ENCODE measurements at places on chromosomes 11 and 22. TPM values are rescaled to one million over a fixed set of nuclear protein-coding genes. Genes with fewer than 3 reads are reported as not detected.

- no peak for DNase-seq
These were observed 9.8 kb upstream of the SPI1 start for GRCh38 chr11:47387944-47388696.

- no peak for DNase-seq
These were observed 1.3 kb upstream of the LIMK2 start for GRCh38 chr22:31210556-31211421.

GRCh38 chr22:29445508-29445907 is 7.1 kb downstream of the RFPL1 start:
- DNase-seq: no peak

DNA sequence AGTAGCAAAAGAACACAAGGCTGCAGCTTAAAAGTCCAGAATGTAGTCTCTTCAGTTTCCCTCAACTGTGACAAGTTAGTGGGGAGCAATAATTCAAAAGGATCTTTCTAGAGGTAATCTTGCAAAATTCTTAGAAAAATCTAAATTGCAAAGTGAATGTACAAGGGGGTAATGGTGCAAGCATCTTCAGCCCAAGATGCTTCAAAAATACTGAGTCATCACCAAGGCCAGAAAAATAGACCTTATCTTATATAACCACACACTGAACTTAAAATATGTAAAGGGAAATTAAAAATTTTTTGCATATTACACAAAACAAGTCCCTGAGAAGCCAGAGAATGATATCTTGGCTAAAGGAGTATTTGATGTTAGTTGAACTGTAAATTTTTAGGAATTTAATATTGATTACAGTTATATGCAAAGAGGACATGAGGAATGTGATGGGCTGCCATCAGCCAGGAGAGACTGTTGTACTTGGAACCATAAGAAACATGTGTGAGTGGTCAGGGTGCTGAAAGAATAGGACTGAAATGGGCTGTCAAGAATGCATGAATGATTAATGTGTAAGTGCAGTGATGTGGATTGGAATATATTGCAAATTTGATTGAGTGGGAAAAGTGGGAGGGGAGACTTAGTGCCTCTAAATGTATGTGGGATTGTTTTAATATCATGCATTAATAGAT is 85.7 kb upstream of the LIN7C start:
- DNase-seq: no peak

- no peak for DNase-seq
These were observed 1.2 kb downstream of the BIRC3 start for GRCh38 chr11:102318469-102318868.

- no peak for DNase-seq
These were observed 19.1 kb downstream of the MUC6 start for GRCh38 chr11:1017269-1018005.

- DNase-seq: no peak
These were observed 280.8 kb upstream of the CCDC90B start for GRCh38 chr11:83566950-83567349.

DNA sequence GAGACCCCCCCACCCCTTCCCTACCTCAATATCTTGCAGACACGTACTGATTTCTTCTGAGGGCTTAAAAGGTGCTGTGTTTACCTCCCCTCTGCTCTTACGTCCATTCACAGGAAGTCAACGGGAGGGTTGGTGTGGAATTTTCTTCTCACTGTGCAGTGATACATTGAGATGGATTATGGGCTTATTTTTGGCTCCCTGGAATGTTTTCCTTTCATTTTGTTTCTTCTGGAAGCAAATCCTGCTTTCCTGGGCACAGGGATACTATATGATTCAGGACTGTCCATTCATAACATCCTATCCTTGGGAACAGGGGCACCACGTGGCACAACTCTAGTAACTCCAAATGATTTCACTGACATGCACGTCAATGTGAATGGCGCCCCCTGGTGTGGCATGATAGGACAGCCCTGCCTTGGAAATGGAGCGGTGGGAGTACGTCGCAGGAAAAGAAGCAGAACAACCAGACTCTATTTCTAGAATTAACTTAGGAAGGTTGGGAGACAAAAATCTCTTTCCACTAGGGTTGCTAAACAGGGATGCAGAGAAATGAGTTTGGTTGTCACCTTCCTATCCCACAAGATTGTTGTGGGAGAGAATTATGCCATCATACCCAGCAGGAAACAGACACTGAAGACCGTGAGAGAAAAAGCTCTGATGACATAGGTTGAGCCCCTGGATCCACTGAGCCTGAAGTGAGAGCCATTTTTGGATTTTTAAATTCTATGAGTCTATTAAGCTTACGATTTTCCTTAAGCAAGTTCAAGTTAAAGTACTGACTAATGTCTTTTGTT is 146.5 kb upstream of the RAG2 start:
- DNase-seq: peak; percentile 73

DNA sequence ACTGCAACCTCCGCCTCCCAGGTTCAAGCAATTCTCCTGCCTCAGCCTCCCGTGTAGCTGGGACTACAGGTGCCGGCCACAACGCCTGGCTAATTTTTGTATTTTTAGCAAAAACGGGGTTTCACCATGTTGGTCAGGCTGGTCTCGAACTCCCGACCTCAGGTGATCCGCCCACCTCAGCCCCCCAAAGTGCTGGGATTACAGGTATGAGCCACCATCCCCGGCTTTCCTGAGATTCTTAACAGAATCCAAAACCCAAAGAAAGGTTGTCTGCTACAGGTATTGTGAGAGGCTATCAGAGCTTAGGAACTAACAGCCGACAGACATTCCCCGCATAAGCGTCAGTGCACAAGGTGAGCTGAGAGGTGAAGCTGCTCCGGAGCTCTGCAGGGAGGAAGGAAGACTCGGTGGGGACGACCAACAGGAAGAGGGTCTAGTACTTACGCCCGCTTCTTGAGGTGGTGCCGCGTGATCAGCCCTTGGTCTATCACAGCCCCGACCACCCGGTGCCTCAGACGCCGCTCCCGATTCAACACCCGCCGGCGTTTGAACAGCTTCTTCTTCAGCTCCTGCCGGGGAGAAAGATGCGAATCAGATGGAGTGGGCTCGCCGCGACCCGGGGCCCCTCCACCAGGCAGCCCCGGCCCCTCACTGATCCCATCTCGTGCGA is 470 bp downstream of the C11orf98 start:
- DNase-seq: peak; percentile 79

- no peak for DNase-seq
These were observed 83.3 kb upstream of the PICALM start for GRCh38 chr11:86152006-86152862.

DNA sequence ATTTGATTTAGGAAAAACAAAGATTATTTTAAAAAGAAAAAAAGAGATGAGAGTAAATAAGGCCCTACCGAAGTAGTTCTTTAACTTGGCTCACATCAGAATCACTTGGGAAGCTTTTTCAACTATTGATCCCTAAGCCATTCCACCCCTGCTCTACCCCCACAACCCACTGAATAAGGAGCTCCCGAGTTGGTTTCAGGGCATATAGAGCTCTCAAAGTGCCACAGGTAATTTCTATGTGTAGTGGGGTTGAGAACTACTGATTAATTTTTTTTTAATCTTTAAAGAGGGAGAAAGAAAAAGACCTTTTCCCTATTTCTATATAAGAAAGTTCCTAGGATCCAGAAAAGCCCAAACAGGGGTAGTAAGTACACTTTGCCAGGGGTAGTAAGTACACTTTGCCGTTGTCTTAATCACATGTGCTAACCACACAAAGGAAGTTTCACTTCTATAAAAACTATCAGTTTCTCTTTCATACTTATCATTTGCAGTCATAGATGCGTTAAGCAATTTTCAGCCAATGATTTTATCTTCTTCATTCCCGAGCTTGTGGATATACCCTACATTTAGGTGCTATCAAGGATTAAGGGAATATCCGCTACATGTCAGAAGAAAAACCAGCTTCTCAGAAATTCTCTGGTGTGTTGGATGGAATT is 108.4 kb upstream of the ZC3H12C start:
- no peak for DNase-seq

- DNase-seq: no peak
These were observed 80.7 kb downstream of the MICAL3 start for GRCh38 chr22:17943533-17944249.

DNA sequence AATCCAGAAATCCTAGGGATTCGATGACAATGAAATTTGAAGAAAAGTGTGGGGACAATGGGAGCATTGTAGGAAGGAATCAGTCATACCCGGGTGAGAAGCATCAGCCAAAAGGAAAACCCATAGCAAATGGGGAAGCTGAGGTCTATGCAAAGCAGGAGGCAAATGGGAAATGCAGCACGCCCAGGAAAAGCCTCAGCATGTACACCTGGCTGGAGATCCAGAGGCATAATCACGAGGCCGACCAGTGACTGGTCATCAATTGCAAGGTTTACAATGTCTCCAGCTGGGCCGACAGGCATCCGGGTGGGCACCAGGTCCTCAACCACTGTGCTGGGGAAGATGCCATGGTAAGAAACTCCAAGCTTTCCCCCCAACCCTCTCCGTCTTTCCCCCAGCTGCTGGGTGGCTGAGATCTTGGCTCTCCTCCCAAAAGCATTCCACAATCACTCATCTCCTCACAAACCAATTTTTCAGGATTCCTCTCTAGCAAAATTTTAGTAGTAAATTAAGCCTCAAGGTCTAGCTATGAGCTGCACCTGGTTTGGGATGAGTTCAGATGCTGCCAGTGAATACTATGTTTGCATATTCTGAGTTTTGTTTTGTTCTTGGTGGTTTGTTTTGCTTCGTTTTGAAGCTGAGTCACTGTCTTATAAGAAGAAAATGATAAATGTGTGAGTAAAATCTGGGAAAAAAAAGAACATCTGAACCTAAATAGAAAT is 98.0 kb upstream of the OR5AK2 start:
- no peak for DNase-seq

DNA sequence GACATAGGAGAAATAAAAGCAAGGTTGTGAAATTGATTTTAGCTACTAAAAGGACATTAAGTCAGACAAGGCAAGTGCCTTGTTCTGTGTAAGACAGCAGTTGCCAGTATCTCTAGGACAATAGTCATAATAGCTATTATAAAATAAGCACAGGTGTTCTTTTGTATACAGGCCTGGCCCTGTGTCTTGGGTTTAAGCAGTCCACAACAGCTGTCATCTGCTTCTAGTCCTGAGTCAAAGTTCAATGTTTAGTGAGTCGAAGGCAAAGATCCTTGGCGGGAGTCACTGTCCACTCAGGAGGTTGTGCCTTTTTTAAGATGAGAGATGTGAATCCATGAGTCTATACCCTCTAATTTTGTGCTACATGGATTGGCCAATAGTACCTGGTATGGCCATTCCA is 79.5 kb downstream of the SC5D start:
- DNase-seq: no peak

GRCh38 chr22:39661842-39662685 is 91.5 kb downstream of the CACNA1I start:
- DNase-seq: no peak

- no peak for DNase-seq
These were observed 31.8 kb downstream of the EIF3M start for GRCh38 chr11:32615422-32615821.

DNA sequence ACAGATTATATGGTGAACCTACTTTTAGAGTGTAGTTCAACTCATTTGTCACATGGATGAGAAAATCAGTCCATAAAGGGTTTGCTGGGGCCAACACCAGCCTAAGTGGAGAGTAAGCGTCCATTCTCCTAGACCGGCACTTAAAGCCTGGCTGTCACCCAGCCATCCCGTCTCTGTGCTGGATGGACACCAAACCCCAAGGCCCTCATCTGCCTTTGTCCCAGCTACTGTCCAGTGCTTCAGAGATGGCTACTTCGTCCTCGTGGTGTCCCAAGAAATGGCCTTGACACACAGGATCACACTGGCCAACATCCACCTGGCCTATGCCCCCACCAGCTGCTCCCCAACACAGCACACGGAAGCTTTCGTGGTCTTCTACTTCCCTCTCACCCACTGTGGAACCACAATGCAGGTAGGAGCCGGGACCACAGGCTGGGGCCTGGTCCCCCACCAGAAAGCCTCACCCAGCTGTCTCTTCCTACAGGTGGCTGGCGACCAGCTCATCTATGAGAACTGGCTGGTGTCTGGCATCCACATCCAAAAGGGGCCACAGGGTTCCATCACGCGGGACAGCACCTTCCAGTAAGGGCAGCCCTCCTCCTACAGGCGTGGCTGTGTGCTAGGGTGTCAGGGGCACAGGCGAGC is 3.5 kb downstream of the ZP1 start:
- DNase-seq: peak; percentile 50

DNA sequence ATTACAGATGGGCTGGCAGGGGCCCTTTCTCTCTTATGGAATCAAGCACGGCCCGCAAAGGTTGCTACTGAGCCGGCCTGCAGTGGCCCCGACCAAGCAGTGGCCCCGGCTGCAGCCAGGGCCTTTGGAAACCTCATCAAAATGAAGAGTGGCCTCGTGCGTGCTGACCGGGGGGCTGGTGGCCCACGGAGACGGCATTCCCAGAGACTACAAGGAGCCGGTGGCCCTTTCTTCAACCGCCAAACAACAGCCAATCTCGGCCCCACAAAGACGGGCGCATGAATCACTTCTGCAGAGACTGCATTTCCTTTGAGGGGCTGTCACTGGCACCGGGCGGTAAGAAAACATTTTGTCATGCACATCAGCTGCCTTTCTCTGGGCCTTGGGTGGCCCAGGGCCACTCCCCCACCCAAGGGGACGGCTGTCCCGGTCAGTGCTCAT is 43.1 kb upstream of the FGF3 start:
- DNase-seq: no peak

- DNase-seq: no peak
These were observed 25.2 kb downstream of the ALKBH3 start for GRCh38 chr11:43905813-43906241.

DNA sequence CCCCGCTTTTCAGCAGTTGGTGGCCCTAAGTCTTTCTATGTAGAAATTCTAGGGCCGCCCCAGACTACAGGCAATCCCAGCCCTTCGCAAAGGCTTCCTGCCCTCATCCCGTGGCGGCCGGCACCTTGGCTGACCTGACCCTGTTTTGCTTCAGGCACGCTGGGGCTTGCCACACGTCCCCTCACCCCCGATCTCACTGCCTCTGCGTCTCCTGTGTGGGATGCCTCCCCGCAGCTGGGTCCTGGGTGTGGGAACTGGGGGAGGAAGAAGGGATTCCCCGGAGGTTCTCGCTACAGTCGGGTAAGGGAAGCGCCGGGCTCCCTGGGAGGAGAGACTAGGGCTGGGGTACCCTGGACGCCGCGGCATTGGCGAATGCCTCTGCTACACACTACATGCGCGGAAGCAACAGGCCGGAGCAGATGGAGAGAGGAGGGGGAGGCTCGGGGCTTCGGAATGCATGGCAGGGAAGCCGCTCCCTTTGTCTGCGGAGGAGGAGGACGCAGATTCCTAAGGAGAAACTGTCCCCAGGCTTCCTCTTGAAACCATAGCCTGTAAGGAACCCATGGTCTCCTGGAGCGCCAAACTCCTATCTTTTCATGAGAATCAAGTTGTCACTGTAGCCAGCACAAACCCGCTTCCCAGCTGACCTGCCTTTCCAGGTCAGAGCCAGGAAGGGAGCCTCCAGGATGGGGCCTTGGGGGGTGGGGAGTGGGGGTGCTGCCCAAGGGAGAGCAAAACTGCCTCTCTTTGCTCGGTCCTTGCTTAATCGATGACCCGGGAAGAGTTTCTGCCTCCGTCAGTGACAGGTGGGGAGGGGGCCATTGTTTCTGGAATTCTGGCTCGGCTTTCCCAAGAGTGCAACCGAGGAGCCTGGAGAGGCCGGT is 1.4 kb downstream of the DTX4 start:
- no peak for DNase-seq

The OR2AG1 gene
- total RNA-seq: not detected

The SLC6A5 gene
- total RNA-seq: not detected

The BCL2L13 gene
- 68.1 TPM for total RNA-seq

The KCTD14 gene
- total RNA-seq: 2.5 TPM

The OR4A16 gene
- not detected for total RNA-seq

The TSSK2 gene
- total RNA-seq: not detected

The C1QTNF6 gene
- 5.5 TPM for total RNA-seq

The STK33 gene
- total RNA-seq: 18.5 TPM

The TMEM121B gene
- 0.49 TPM for total RNA-seq

The HTR3A gene
- 1.1 TPM for total RNA-seq

The GAL3ST3 gene
- not detected for total RNA-seq

The MUC6 gene
- not detected for total RNA-seq

Data from sigmoid colon (tissue), 7 donors.